ENCODE measurements at places on chromosomes 6 and 20.

- DNase-seq: no peak
Observed at GRCh38 chr20:61882716-61883615, 182.7 kb downstream of the TAF4 start.

DNA sequence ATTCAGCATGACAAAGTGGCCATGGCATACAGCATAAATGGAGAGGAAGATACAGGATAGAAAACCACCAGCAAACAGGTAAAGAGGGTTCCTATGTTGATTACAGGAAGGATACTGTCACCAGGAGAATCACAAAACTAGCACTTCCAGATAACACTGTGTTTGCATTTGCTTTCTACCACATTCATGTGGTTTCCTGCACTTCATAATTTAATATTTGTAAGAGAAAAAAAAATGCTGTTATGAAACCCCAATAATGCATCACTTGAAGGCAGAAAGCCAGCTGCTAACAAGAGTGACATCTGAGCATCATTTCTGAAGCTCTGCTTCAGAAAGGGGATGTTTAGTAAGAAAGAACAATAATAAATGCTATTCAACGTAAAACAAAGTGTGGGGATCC is 106.6 kb downstream of the ATXN1 start:
- DNase-seq: no peak

GRCh38 chr20:57043669-57044268 is 222.7 kb downstream of the BMP7 start:
- no peak for DNase-seq

DNA sequence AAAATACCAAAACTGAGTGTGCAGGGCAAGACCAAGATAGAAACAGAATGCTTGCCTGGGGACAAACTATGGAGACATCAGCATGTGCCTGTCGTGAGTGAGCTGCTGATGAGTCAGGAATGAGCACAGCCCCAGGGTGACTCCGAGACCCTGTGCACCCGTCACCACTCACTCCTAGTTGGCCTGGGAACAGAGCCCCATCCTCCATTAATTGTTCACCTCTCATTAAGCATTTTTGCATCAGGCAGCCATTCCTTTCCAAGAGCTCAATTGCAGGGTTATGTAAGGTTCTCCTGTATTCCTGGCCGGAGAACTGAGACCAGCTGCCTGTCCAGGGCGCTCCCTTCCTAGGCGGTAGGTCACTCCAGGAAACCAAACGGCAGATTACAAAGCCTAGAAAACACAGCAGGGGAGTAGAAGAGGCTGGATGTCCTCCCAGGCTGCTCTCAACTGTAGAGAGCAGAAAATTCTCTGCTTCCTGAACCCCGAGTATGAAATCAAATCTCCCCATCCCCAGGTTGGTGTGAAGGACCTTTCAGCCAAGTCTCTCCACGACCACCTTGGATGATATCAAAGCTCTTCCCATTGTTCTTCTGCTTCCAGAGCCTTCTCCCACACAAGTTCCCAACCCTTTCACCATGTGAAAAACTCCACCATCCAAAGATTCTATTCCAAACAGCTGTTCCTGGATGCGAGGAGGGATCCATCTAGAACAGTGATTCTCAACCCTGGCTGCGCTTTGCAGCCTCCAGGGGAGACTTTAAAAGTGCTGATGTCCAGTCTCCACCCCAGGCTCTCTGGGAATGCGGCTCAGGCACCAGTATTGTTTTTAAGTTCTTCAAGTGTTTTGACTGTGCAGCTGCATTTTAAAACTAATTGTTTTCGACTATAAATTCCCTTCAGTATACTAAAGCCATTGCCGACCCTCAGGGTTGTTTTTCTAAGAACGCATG is 532.6 kb upstream of the JARID2 start:
- no peak for DNase-seq

DNA sequence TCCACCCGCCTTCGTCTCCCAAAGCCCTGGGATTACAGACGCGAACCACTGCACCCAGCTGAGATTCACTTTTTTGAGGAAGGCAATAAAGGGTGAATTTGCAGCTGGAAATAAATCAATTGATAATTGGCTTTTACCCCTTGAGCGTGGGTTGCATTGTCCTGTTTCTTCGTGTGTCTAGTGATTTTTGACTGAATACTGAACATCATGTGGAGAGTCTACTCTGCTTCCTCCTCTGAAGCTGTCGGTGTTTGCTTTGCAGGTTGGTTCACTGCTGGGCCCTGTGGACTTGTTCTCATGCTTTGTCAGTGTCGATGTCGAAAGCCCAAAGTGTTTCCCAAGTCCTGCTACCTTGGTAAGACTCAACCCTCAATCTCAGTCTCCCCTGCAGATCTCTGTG is 5.8 kb upstream of the EEF1A2 start:
- no peak for DNase-seq

DNA sequence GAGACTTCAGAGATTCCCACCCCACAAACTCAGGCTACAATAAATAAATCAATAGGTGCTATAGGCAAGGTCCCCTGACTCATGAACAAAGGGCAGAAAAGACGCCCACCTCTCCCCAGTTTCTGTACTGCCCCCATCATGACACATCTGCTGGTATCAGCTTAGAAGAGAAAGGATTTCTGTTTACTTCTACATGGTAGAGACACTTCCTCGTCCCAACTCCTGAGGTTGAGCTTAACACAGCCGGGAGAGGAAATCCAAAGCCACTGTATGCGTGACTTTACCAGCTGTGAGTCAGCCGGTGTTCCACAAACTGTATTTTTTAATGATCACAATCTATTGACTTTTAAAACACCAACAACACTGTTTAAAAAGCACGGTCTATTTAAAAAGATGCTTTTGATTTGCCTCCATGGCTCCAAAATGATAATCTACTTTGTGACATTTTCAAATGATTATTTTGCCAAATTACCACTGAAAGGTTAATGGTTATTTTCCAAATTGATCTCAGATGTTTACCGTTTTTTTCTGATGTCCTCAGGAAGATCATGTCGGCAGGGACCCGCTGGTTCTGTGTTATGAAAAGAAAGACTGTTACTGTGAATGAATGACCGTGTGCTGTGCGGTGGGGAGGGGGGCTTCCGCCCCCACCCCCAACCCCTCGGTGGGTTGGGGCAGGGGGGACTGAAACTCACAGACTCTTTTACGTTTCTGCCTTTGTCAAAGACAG is 72.5 kb downstream of the ATP9A start:
- DNase-seq: no peak

DNA sequence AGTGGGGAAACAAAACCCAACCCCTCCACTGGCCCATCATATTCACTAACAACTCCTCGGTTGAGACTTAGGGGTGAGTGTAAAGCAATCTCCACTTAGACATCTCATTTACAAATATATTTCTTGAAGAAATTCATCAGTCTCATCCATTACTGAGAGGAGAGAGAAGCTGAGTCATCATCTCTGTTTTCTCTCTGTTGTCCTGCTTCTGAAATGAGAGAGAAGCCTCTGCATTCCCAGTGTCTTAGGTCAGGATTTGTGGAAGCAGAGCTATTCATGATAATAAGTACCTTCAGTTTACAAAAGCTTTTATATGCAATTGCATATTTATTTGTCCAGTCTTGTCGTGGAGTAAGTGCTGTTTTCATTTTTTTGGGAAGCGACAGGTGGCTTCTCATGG is 879 bp downstream of the MEP1A start:
- no peak for DNase-seq

- no peak for DNase-seq
Observed at GRCh38 chr20:46400253-46400652, 6.2 kb downstream of the ELMO2 start.

DNA sequence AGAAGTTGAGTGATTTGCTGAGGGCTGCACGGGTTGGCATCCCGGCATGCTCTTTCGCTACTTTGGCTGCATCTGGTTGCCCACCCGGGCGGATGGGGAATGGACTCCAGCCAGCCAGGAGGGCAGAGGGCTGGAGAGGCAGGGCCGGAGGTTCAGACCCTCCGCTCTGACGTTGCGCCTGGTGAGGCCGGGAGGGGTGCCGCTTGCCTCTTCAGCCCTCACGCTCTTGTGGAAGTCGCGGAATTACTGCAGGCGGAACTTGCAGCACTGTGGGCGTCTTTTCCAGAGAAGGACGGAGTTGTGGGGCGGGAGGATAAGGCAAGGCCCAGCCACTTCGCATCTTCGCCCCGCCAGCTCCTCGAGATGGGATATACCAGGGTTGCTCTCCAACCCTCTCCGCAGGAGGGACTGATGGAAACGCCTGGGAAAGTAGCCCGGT is 656 bp downstream of the RTEL1 start:
- DNase-seq: no peak
